Immature natural killer cell (primary cell): ENCODE measurements at places on chromosomes 5 and 9.

GRCh38 chr9:22141908-22142307 is 132.8 kb upstream of the CDKN2B start:
- no peak for DNase-seq

GRCh38 chr9:35789541-35789940 is 1.9 kb upstream of the NPR2 start:
- DNase-seq = no peak

DNA sequence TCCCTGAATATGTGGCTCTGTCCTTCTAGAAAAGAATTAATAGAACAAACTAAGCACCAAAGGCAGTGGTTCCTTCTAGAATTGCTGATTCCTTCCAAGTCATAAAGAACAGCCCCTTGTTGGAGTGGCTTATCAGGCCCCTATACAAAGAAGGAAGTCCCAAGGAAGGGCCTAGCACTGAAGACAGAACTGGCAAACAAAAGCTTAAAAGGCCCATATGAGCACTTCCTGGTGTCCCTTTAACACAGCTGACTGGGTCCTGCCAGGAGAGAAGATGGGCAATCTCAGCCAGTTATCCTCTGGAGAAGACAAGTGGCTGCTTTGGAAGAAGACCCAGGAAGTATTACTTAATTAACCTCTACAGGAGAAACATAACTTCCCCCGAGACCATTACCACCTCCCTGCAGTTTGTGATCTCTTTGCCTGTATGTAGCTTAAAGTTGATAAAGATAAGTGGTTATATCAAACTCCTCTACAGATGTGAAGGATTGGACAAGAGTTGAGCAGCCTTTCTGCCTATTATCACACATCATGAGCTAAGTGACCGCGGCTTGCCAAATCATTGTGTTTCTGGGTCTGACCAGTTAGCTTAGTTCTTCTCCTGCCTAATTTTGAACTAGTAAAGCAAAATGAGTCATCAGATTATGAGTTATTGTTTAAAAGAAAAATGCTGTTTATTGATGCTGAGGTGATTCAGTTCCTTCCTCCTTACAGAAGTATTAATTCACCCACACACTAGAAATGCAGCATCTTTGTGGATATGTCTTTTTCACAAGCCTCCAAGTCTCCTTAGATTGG is 13.3 kb upstream of the STING1 start:
- no peak for DNase-seq

GRCh38 chr5:80275347-80275746 is 19.5 kb upstream of the SERINC5 start:
- no peak for DNase-seq

DNA sequence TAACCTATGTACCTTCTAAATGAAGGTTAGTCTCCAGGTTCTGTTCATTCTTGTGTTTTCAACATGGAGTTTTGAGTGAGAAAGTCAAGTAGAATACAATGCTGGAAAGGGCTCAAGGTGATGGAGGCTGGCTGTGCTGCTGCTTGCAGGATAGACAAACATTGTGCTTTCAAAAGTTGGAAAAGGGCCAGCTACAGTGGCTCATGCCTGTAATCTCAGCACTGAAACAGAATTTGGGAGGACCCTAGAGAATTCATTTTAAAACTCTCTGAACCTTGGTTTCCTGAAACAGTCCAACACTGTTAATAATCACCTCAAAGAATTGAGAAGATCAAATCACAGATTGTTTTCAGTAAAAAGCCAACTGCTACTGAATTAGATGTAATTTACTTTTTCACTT is 15.4 kb upstream of the IARS1 start:
- DNase-seq = no peak

DNA sequence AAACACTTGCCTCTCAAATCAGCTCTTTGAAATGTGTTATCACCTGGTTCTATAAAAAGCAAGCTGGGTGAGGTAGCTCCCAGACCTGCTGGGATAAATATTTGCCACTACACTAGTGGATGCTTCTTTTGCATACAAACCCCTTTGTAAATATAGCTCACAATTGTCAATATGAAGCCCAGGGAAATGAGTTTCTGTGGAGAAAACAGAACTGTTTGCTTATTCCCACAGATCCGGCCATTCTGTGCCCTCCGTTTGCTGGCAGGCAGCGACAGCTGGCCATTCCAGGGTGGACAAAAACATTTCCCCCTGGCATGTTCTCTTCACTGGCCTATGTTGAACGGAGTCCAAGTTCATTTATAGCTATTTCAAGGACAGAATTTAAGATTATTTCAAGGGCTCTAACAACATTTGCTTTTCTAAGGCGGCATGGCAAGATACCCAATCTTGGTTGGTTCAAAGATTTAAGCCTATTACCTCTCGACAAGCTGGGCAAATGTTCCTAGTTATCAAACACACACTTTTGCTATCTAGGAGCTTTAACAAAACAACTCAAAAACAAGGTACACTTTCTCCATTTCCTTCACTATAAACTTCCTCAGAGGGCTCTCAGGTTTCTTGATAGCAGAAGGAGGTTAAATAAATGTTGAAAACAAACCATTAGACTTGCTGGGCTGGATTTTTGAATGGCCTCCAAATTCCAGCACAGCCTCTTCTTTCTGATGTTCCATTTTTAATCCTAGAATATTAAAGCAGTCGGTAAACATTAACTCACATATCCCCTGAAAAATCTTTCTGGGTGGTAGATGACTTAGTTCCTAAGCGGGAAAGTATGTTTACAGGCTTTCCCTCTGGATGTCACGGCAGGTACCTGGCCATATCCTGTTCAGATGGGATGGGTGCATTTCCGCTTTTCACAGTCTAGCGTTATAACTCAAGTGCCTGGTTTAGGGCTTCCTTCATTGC is 332.3 kb downstream of the PLK2 start:
- no peak for DNase-seq

DNA sequence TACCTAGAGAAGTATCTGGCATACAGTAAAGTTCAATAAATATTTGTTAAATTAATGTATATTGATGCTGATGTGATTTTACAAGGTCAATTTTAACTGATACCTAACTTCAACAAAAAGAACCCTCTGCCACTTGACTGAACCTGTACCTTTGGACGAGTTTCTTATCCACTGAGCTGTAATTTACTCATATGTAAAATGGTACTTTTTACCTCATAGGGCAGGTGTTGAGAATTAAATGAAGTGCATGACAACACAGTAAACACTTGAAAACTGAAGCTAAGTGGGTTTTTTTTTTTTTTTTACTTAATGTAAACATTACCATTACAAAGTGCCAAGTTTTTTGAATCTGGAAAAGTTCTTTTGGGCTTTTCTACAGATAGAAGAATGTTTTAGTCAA is 15.4 kb downstream of the NIPSNAP3B start:
- DNase-seq = no peak

DNA sequence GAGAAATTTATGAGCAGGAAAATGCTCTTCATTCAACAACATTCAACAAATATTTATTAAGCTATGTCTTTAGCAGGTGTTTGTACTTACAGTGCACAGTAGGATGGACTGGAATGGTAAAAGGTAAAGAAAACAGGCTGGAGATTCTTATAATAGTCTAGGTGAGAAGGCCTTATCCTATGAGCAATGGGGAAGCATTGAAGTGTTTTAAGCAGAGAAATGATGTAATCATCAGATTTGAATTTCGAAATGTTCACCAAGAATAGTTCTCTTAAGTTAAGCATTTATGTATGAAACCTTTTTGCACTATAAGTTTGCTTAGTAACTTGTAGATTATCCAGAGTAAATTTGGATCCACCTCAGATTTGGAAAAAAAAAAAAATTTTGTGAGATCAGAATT is 209.3 kb downstream of the NR3C1 start:
- no peak for DNase-seq

GRCh38 chr9:86868616-86869015 is 78.7 kb downstream of the GAS1 start:
- DNase-seq = no peak

DNA sequence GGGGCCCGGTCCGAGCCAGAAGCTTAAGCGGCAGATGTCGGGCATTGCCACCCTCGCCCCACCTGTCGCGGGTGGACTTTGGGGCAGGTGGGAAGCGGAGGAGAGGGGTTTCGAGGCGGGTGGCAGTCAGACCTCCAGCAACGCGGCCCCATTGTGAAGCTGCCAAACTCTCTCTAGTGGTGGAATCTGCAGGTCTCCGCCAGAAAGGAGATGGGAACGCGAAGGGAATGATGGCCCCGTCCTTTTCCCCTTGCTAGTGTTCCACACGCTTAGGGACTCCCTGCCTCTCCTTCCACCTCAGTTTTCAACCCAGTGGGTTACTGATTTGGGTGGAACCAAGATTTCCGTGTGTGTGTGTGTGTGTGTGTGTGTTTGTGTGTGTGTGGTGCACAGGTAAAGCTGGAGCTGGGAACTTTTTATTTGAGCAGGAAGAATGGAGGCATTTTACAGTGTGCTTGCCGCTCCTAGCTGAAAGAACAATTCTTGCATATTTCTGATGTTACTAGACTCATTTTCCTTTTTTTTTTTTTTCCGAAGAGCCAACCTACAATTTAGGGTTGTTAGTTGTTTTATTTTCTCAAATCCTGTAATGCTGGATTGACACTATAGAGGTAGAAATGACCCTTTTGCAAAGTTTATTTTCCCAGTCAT is 1.3 kb downstream of the MACIR start:
- DNase-seq = no peak

GRCh38 chr5:5359618-5360017 is 62.9 kb upstream of the ICE1 start:
- DNase-seq = no peak

- no peak for DNase-seq
These were observed 130.0 kb upstream of the CDKN2B start for GRCh38 chr9:22138956-22139660.

DNA sequence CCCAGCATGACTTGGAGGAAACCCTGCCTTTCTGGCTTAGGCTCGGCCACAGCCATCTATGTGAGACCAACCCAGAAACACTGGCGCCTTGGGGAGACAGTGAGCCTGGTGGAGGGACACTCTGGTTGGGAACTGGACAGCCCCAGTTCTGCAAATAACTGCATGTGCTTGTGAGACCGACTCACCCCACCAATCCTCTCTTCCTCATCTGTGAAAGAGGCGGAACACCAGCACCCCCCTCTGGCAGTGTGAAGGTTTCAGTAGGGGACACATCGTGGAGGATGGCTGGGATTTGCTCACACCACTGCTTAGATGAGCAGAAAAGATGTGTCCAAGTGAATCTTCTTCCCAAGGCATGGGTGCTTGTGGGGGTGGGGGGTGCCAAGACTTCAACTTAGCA is 43.4 kb upstream of the N4BP3 start:
- DNase-seq = no peak

- DNase-seq = no peak
These were observed 58.5 kb downstream of the GOLM1 start for GRCh38 chr9:86040861-86041155.

DNA sequence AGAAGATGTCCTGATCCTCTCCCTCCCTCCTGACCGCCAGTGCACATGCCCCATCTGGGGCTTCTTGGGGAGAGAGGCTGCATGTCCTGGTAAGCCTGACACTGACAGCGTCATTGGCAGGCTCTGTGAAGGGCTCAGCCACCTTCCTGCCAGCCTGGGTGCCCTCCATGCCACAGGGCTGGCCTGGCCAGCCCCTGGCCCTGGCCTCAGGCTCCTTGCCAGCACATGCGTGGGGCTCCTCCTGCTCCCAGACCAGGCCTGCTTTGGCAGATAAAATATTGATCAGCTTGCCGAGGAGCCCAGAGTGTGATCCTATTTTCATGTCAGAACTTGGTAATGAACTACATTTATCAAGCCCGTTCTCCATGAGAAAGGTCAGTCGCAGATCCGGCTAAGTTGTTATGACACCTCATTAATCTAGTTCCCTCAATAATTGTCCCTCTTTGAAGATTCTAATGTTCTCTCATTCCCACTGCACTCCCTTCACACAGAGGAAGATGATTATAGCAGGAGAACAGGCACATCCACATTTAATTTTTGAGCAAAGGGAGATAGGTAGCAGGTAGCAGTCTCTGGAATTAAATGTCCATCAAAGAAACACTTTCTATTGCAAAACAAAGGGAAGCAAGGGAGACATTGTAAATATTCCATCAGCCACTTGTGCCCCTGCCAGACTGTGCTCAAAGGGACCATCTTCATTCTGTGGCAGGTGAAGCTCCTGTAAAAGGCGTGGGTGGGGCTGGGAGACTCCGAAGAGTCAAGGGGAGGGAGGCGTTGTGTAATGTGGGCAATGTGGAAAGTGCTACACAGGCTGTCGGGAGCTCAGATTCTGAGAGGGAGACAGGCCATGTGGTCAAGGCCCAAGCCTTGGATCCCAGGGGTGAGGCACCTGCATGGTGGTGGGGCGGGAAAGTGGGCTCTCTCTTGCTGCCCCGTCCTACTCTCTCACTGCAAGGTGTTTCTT is 272.0 kb downstream of the HSPA4 start:
- no peak for DNase-seq

DNA sequence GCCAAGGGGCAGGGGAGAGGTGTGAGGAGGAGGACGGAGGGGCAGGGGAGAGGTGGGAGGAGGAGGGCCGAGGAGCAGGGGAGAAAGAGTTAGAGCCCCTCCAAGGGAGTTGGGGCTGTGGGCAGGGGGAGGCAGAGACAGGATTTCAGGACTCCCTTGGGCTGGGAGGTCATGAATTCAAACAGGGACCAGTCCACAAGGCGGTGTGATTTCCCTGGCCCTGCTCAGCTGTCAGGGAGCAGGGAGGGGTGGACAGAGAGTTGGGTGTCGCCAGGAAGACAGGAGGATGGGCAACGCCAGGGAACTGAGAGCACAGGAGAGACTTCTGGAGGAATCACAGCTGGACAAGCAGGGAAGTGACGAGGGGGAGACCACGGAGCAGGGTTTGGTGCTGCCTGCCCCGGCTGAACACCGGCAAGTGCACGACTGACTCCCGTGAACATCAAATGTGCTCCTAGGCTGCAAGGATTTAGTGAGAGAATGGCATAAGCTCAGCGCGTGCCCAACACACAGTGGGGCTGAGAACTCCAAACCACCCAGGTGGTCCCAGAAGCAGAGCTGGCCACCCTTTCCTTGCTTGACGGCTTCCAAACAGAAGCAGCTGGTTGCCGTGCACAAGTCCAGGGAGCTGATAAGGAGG is 17.8 kb upstream of the OLFM1 start:
- DNase-seq = no peak

- DNase-seq = no peak
These were observed 276.0 kb upstream of the DAP start for GRCh38 chr5:11037080-11037479.

- DNase-seq = no peak
These were observed 385 bp downstream of the LTC4S start for GRCh38 chr5:179794171-179794570.

DNA sequence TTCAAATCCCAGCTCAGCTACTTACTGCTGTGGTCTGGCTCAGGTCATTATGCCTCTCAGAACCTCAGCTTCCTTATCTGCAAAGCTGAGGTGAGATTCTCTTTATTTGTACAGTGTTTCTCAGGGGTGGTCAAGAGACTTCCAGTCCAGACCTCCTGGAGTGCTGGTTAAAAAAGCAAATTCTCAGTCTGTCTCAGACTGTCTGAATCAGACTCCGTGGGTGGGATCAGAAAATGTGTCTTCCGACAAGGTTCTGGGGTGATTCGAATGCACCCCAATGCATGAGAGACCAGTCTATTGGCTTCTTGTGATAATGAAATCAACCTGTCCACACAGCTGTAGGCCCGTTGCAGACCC is 137.7 kb upstream of the SMIM23 start:
- no peak for DNase-seq

DNA sequence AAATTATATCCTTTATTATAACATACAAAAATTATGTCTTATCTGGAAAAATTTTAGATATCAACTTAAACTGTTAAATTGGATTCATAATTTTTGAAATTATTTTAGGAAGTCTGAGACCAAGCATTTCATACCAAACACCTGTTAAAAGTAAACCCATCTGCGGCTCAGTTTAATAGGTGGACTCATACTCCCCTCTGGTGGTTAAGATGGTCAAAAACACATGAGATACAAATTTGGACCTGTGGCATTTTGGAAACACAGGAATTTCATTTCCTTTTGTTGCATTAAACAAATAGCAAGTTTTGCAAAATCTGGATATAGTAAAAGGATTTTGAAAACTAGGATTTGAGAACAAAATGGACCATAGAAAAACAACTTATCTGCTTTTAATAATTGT is 53.7 kb downstream of the RGMB start:
- DNase-seq = no peak
